ENCODE measurements at places on chromosomes 7 and 10.

GRCh38 chr10:44313761-44314165, 71.1 kb downstream of the CXCL12 start:
- DNase-seq, result peak; percentile 6

- no peak for DNase-seq
These were observed 1.4 kb downstream of the STK32C start for GRCh38 chr10:132306343-132306685.

DNA sequence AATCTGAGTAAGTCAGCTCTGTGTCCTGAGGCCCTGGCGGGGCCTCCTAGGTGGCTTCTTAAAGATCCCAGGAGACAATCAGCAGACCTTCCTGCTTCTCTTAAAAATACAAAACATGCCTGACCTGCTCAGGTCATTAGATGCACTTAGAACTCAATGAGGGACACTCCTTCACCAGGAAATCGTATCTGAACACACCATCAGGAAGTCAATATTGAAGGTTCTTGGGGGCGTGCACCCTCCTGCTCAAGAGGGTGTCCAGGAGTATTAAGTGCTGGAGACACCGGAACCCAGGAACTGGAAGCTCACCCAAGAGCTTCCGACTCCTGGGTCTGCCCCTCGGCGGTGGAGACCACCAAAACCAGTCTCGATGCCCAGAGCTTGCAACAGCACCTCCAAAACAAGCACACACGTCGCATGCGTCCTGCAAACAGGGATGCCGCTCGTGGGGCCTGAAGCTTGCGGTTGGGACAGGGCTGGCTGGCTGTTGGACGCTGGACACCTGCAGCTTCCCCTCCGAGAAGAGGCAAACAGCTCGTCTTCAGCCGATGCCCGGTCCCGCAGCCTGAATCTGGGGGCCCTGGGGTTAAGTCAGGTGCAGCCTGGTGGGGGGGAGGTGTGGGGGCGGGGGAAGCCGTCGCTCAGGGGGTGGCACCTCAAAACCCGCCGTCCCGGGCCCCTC, 803 bp downstream of the RAPGEF5 start:
- no peak for DNase-seq

DNA sequence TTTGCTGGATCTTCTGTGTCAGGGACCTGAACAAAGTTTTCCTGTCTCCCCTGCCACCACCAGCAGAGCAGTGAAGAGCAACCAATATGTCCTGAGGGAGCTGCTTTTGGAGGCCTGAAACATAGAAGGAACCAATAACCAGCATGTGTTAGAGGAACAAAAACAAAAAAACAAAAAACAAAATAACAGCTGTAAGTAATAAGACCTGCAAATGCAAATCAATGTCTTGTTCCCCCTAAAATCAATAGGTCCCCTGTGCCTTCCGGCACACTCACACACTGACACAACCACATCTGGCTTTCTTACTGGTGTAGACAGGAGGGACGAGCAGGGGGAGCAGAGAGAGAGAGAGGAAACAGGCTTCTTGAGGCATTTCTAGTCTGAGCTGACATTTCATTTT, 94.1 kb downstream of the NRG3 start:
- DNase-seq, result no peak

DNA sequence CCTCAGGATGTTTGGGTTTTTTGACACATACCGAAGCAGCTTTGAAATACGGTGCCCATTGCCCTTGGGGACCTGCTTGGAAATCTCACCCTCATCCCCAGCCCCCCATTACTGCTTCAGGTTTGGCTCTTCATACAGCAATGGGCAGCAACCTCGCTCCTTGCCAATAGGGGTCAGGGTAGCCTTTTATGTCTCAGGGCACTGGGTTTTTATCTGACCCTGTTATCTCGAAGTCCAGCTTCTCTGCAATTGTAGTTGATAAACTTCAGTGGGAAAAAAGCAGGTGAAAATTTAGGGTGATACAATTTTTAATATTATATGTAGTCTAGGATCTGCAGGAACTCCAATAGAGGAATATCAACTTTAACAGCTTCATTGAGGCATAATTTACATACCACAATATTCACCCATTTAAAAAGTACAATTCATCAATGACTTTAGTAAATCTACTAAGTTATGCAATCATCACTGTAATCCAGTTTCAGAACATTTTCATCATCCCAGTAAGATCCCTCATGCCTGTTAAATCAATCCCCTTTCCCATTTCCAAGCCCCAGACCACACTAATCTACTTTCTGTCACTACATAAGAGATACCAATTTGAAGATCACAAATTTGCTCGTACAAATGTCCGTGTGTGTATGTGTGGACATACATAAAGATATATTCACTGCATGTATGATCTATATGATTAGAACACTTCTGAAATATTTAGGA, 386.2 kb downstream of the KCNMA1 start:
- DNase-seq, result peak; percentile 64

DNA sequence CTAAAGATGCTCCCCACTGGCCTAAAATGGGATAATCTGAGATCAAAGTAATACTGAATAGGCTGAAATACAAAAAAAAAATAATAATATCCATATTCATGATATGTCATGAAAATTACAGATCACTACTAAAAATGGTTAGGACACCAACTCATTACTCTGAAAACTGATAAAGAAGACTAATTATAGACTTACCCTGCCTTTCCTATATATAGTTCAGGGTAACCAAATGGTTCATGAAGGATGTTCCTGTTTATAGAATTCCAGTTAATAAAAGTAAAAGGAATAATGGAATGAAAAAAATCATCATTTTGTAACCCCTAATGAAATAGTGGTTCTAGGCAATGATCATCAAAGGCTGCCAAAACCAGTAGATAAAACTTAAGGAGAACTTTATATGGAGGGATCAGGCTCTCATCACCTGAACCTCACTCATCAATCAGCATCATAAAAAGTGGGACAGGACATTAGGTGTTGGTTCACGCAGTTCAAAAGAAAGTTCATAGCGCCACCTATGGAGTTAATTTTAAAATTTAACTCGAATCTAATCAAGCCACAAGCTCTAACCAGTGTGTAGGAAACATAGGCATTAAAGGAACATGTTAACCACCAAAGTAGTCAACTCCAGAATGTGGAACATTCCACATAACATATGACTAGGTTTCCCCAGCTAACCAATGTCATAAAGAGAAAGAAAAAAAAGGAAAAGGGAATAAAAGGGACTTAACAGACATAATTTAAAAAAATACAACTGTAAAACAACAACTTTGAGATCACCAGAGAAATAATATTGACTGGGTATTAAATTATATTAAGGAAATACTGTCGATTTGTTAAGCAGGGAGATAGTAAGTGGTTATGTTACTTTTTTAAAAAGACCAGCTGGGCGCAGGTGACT, 35.7 kb downstream of the P4HA1 start:
- peak; percentile 35 for DNase-seq

- DNase-seq, result peak; percentile 22
These were observed 56.5 kb downstream of the LMBR1 start for GRCh38 chr7:156836443-156836842.

- DNase-seq, result no peak
These were observed 2.6 kb downstream of the IMPDH1 start for GRCh38 chr7:128407233-128407589.

GRCh38 chr7:29017713-29018112, 59.6 kb upstream of the TRIL start:
- peak; percentile 58 for DNase-seq

GRCh38 chr10:88783724-88784123, 18.8 kb upstream of the LIPM start:
- DNase-seq, result peak; percentile 16
